ENCODE measurements at places on chromosomes 7 and 10.

DNA sequence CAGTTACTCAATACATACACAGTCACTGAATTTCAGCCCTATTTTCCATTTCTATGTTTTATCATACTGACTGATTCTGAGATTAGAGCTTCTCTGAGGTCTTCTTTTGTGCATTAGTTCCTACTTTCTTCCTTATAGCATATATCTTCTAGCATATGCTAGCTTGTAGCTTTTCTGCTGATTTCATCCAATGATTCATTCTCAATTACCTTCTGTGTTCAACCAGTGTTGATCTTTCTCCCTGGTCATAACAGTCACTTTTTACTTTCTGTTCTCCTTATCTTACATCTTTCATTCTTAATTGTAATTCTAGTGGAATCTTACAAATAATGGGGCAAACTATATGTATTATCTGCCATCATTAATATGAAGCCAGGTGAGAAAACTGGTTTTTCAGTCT, 159.5 kb upstream of the HGF start:
- DNase-seq = no peak

- no peak for DNase-seq
Measured at GRCh38 chr7:95595746-95596197, 544 bp downstream of the PDK4 start.

GRCh38 chr10:70232155-70232858, 922 bp downstream of the PPA1 start:
- peak; percentile 35 for DNase-seq

DNA sequence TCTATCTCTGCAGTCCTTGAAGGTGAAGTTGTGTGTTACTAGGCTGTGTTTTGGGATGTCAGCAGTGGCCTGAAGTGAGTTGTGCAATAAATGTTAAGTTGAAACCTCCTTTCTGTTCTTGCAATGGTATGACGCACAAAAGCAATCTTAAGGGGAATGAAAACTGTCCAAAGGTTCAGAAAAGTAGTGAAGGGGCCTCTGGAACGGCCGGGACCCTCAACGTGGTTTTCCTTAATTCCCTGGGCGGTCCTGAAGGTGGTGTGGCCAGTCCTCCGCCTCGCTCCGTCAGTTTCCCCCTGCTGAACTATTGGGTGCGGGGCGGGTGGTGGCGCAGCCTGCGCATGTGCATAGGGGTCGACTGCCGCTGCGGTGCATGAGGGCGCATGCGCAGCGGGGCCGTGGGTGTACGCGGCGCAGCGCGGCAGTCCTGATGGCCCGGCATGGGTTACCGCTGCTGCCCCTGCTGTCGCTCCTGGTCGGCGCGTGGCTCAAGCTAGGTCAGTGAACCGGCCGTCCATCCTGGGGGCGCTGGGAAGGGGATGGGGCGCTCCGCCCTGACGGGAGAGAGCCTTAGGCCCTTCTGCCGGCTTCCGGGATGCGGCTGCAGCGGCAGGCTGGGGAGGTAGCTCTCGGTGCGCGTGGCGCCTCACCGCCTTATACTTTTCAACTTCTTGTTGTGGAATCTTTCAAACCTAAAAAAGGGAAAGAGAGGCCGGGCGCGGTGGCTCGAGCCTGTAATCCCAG, at the start of gene SUMF2:
Gene SUMF2 (plus strand): TSS at position 405 of the 744 bp plus-strand sequence. CDS start 26 bp downstream, at position 431.
- peak; percentile 83 for DNase-seq

GRCh38 chr7:72325561-72325960, 86.6 kb downstream of the CALN1 start:
- DNase-seq = no peak

DNA sequence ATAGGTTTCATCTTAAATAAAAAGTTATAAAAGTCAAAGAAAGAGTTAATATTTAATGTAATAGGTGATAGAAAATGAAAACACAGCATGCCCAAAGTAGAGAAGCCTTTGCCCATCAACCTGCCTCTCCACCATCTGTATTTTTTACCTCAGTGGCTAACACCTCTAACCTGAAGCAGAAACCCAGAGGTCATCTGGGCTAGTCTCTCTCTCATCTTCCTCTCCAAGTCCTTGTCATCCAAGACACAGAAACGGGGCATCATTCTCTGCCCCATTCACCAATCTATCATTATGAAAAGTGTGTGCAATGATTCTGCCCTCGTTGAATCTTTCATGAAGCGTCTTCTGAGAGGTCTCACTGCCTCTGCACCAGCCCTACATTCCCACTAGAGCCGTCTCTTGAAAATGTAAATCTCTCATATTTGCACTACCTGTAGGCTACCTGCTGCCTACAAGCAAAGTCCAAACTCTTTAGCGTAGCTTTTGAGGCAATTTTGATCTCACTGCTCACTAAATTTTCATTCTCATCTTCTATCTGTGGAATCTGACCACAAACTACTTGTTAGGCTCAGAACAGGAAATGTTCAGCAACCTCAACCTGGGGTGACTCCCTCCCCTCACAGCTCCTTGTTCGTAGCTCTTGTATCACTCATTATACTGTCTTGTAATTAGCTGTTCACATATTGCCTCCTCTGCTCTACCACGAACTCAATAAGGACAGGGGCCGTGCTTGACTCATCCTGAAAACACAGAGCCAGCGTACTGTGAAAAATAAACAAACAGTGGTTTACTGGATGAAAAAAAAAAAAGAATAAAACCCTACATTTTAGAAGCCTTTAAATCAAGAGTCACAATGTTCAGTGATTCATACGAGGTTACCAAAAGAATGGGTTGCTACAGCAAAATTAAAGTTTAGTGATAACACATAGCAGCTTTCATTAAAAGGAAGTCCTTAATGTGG, 83.1 kb downstream of the CTNNA3 start:
- DNase-seq = peak; percentile 16

- no peak for DNase-seq
Measured at GRCh38 chr7:10439027-10439426, 534.6 kb upstream of the PHF14 start.

GRCh38 chr7:153507885-153508284, 544.3 kb upstream of the DPP6 start:
- DNase-seq = no peak

DNA sequence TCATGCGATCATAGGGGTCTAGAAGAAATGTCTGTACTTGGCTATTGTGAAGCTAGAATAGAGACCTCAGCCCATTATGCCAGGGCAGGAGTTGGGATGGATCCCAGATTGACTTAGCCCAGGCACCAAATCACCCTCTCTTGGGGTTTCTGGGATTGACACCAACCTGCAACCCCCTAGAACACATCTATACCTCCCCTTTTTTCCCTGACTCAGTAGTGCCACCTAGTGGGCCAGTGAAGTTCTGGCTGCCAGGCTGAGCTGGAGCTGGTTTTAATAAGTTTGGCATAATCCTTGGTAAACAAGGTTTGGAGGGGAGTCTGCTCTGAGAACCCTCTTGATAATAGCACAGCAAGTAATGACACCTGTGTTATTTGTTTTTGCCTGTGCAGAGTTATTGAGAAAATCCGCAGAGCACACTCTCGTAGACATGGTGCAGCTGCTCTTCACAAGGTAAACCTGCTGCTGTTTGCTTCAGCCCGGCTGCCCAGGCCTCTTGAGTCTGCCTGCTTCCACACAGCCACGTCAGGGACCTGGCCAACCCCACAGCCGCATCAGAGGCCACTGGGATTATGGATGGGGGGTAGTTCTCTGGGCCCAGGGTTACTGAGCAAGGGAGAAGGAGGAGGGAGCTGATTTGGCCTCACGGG, 43.3 kb upstream of the NFKB2 start:
- peak; percentile 59 for DNase-seq

DNA sequence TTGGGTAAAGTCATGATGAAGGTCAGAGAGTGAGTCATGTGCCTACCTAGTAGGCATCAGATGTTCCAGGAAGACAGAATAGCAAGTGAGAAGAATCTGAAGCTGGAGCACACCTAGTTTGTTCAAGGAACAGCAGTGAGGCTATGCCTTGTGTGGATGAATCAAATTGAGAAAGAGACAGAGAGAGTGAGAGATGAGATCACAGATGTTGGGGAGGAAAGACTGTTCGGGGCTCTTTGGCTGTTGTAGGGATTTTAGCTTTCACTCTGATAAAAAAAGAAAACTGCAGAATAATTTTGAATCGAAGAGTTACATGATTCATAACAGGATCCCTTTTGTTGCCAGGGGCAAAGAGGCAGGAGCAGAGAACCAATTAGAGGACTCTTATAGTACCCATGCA, 6.3 kb downstream of the LIPF start:
- DNase-seq = peak; percentile 7

DNA sequence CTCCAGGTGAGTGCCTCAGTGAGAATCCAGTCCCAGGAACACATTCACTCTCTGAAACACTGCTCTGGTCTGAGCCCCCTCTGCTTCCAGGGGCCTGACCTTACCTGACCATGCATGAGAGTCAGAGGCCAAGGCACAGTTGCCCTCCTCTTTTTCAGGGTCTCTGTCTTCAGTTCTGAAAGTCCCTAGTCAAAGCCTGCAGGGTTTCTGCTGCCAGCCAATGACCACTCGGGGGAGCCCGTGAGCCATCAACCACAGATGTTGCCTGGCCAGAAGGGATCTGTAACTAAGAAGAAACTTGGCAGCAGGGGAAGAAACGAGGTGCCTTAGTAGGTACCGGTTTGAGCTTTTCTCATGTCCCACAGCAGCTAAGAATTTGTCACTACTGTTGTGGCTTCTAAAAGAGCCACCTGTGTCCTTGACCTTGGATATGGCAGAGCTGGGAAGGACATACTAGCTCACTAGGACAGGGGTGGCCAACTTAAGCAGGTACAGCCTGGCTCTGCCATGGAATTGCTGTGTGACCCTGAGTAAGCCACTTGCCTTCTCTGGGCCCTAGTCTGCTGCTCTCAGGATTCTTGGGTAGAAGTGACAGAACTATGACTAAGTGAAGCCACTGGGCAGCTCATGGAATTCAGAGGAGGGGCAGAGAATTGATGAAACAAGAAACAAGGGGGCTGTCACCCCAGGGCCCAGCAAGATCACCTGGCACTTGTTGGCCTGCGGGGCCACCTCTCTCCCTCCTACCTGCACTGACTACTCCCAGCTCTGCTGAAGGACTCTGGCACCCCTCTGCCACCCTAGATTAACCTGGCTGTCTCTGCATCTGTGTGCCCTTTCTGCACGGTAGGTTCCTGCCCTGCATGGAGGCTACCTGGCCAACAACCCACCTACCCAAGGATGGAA, 83.8 kb upstream of the GPR26 start:
- DNase-seq = peak; percentile 54

DNA sequence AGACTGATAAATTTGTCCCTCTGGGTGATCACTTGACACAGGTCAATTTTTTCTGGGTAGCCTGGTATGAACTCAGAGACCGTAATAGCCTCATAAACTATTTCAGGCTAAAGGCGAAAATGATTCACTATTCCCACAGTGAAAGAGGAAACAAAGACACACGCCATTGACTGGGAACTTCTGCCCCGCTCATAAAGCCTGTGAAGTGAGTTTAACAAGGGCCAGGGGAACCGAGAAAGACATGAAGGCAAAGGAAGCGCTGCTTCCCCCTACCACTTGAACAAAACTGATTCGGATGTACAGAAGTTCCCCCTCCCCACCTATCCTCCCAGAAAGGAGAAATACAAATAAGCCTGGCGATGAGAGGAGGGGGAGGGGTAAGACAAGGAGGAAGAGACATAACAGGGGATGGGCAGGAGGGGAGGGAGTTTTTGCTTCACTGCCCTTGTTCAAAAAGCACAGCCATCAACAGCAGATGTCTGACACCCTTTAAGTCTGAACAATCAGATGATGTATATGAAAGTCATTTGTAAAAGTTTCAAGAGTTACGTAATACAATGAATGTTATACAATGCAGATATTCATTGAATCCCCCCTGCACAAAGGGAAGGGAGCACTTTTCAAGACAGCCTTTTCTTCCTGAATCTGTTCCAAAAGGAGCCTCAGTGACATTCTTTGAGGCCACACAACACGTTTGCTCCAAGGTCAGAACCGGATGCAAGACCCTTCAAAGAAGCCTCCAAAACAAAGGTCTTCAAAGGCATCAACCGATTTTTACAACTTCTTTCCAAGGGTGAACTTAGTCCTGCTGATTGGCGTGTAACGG, 734 bp downstream of the ABCB4 start:
- DNase-seq = no peak

DNA sequence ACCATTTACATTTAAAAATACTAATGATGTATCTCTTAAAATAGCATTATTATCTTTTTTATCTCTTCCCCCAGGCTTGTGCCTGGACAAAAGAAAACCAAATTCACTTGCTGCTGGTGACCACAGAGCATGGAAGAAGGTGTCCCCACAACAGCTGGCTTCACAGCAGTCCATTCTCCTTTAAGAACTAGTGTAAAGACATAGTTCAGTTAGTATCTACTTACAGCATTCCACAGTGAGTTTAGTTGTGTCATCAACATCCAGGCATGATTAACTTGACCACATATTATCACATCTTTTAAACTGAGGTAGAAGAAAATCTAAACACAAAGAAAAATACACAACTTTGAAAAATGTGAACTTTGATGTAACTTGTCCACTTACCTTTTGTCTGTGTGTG, 55.0 kb downstream of the LRRC17 start:
- no peak for DNase-seq

- DNase-seq = no peak
Measured at GRCh38 chr10:91955114-91955513, 31.5 kb downstream of the BTAF1 start.

- no peak for DNase-seq
Measured at GRCh38 chr10:69680610-69681009, 50.6 kb downstream of the FAM241B start.

GRCh38 chr7:2862831-2863361, 18.8 kb upstream of the GNA12 start:
- DNase-seq = no peak

- DNase-seq = no peak
Measured at GRCh38 chr10:13631594-13631993, 44.8 kb downstream of the PRPF18 start.

- no peak for DNase-seq
Measured at GRCh38 chr7:75591467-75592255, 99.5 kb downstream of the SPDYE5 start.

DNA sequence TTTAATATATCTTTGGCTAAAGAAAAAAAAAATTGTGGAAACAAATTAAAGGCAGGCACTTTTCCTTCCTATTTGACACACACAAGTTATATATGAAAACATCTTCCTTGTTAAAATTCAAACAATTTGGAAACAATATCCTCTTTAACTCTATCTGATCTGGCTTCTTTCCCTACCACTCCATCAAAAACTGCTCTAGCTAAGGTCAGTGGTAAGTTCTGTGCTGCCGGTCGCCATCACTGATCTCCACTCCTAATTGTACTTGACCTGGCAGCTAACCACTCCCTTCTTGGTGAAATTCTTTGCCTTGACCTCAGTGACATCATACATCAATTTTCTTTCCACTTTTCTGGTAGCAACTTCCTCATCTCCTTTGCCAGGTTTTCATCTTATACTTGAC, 47.9 kb upstream of the MRLN start:
- DNase-seq = no peak

GRCh38 chr7:8353991-8354390, 79.4 kb upstream of the NXPH1 start:
- no peak for DNase-seq

DNA sequence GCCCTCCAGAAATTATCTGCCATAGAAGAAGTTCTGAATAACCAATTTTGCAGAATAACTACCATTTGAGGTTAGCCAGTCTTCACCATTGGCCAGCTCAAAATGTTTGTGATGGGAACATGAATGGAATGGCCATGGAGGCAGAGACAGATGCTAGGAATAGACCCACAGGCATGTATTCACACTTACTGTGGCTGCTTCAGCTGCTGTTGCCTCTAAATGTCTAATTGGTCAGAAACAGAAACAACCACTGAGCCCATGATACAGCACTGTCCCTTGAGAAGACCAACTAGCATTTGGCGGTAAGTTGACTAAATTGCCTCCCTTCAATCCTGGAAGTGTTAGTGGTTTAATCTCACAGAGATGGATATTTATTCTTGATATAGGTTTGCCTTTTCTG, 38.6 kb upstream of the TAS2R16 start:
- no peak for DNase-seq

- DNase-seq = no peak
Measured at GRCh38 chr10:121262774-121263430, 335.3 kb downstream of the FGFR2 start.

- DNase-seq = no peak
Measured at GRCh38 chr7:37212556-37212955, 236.1 kb downstream of the ELMO1 start.
